ENCODE measurements at places on chromosomes 1 and 21.
A peak's percentile ranks its signal among the peaks of the same experiment; 100 is the strongest.

GRCh38 chr1:46171351-46171750 is 3.5 kb upstream of the TSPAN1 start:
- no peak for DNase-seq

DNA sequence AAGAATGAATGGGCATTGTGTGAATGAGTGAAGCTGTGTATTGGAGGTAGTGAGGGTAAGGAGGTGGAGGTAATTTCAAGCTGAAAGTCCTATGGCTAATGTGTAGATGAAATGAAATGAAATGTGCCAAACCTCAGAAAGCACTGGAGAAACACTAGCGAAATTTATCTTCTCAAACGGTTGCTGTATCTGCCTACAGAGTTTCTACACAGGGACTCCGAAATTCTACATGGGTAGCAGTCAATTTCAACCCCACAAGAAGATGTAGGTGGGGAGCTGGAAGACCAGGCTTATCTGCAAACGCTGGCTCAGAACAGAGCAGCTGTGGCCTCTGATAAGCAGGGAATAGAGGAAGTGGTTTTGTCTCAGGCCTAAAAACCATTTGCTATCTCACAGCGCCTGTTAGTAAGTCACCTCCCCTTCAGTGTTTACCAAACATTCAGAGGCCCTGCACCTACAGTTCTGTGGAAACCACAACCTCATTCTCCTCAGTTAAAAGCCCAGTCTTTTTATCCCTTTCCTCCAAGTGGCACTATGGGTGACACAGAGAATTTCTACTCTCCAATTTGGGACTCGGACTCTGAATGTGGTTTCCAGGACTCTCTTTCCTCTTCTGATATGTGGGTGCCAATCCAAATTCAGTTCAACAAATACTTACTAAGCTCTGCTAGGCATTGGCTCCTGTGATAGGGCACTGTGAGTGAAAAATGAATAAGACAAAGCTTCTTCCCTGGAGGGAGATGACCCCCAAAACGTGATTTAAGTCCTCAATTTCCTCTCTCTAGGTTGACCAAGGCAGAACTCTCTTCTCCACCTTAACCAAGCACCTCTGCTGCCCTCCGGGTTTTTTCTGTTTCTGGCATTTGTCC is 17.2 kb upstream of the SLAMF6 start:
- peak; percentile 97 for DNase-seq

DNA sequence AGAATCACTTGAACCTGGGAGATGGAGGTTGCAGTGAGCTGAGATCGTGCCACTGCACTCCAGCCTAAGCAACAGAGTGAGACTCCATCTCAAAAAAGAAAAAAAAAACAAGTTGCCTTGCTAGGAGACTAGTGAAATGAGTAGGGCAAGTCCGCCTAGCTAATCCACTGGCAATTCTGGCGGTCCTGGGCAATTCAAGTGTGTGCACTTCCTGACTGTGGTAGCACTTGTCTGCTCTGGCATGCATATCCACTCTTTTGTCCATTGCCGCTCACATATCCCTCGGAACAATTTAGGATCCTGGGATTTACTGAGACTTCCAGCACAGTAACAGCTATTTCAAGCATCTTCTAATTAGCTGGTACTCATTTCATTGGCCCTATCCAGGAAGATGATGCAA is 426.3 kb upstream of the ADGRL2 start:
- no peak for DNase-seq

DNA sequence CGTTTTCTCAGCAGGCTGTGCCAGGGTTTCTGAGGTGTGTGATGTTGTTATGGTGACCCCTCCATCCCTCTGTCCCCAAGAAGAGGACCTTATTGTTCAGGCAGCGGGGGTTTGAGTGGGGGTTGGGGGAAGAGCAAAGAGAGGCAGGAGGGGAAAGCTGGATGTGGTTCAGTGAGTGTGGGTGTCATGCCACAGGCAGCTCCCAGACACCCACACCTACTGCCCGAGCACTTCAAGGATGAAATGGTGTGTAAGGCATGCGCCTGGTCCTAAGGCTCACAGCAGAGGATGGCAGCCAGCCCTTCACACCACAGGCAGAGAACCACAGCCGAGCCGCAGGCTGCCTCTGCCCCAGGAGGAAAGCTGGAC is 49.9 kb upstream of the STUM start:
- no peak for DNase-seq

- DNase-seq = no peak
These were observed 95.4 kb upstream of the ERRFI1 start for GRCh38 chr1:8121261-8122159.

DNA sequence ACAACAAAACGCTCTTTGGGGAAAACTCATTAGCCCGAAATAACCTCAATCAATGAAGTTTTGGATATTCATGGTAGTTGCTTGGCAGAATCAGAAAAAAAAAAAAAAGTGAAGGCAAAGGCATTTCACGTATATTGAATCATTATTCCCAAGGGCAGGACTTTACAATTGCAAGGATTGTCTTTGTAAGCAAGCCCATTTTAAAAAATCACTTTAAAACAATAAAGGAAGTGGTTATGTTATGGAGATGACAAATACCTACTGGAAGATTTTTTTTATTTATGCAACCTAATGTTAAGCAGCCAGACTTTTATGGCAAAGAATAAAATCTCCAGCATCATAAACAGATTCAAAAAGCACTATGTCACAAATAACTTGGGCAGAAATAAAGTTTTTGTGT is 9.3 kb downstream of the GJB4 start:
- DNase-seq = no peak

GRCh38 chr1:221217029-221217428 is 337.8 kb downstream of the HLX start:
- peak; percentile 19 for DNase-seq

GRCh38 chr1:213414911-213415310 is 363.9 kb downstream of the RPS6KC1 start:
- DNase-seq = no peak

GRCh38 chr1:27873671-27874384 is 1.5 kb downstream of the THEMIS2 start:
- DNase-seq = peak; percentile 51

GRCh38 chr1:167716000-167716271 is 5.8 kb upstream of the MPZL1 start:
- no peak for DNase-seq

DNA sequence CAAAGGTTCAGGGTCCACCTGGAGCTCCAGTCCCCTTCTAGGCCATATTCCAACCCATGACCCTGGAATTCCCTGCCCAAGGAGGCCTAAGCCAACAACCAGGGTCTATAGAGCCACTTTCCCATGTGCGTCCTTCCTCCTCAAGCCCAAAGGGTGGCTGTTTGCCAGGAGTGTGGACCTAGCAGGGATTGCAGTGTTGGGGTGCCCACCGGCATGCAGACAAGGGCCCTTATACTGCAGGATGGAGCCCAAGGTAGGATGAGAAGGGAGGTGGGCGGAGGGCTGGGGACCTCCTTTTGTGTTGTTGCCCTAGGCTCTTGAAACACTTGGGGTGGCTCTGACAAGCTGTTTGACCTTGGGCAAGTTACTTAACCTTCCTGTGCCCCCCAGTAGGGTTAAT is 19.7 kb upstream of the ADGRB2 start:
- no peak for DNase-seq

- DNase-seq = peak; percentile 75
These were observed 20.1 kb upstream of the S100A10 start for GRCh38 chr1:152013664-152014237.

DNA sequence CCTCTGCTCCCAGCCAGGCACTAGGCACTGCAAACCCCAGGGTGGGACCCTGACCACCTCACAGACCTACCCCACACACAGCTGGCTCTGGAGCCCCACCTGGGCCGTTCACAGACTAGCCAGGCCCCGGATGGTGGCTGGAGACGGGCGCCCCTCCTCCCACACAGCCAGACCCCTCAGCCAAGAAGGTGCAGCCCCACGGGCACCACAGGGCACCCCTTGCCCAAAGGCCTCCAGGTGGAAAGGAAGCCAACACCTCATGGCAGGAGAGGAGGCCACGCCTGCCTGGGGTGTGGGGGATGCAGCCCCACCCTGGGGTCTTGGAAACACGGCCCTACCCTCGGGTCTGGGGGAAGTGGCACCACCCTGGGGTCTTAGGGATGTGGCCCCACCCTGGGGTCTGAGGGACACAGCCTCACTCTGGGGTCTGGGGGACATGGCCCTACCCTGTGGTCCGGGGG is 44.6 kb downstream of the WNT9A start:
- DNase-seq = no peak

GRCh38 chr1:203207751-203208150 is 21.2 kb upstream of the CHI3L1 start:
- DNase-seq = no peak

DNA sequence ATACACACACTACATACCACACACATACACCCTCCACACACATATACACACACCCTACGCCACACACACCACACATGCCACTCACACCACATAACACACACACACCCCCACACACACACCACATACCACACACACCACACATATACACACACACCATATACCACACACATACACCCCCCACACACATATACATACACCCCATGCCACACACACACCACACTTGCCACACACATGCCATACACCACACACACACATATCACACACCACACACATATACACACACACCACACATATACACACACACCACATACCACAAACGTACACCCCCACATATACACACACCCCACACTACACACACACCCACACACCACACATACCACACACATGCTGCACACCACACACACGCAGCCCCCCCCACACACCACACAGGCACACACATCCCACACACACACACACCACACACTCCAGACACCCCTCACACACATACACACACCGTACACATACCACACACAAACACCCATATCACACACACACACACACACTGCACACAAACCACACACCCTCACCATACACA is 76.7 kb upstream of the TMPRSS2 start:
- no peak for DNase-seq

DNA sequence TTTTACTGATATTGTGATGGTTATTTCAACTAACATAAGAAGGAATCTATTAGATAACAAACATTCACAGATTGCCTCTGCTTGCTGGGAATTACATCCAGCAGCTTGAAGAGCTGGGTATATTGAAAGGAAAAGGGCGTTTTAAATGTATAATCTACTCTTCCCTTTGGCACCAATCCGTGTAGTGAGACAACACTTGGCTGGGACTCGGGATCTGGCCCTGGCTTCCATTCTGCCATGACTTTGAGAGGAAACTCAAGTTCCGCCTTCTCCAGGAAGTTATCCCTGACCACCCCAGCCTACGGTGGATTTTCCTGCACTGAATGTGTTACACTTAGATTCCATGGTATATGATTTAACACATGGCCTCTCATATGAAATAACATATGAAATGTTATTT is 86.9 kb upstream of the UBE2U start:
- DNase-seq = no peak
